ENCODE measurements at places on chromosomes 2 and 18.

DNA sequence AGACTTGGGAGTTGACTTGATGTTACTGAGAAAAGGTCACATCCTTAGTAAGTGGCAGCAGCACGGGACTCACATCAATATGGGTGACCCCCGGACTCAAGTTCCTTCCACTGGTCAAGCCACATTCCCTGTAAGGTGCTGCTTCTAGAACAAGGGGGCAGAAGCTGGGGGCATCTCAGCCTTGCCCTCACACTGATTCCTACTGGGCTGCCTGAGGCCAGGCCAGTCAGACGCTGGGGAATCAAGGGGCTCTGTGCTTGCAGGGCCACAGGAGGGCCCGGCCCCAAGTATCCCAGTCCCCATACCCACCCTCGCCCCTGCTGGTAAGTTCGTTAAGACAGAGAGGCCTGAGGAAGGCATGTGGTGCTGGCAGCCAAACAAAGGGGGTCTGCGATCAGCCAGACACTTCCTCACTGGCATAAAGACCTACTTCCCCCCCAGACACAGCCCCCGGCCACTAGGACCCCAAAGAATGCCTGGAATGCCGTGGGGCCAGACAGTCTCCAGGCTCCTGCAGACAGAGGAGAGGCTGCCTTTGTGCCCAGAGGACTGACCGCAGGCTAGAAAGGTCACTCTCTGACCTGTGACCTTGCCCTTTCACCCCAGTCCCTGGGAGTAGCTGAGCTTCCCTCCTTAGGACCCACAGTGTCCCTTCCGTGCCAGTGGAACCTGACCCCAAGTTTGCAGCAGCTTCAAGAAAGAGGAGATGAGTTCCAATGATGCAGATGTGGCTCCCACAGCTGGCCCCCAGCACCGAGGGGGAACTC, 83.6 kb downstream of the HS1BP3 start:
- H3K4me1 ChIP-seq = peaks cover 38% of the 10 kb centered on the region
- no peaks in the 10 kb centered on the region for H3K27me3 ChIP-seq
- peak overlapping the region; percentile 79 for H3K27ac ChIP-seq
- no peak overlapping the region for H3K4me3 ChIP-seq
- DNase-seq = no peak
- no peaks in the 10 kb centered on the region for H3K36me3 ChIP-seq

DNA sequence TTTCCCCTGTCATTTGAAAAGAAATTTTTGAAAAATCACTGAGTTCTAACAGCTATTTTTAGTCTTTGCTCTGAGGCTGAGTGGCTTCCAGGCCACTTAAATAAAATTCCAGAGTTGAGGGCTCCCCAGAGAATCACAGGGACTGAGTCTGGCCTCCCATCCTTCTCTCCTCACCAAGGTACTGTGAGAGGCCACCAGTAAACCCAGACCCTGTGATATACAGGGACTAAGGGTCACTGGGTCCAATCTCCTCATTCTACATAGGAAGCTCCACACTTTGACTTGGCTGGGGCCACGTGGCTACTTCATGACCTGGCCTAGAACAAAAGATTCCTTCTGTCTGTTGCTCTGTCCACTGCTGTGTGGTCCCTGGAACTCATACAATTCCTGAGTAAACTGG, 123.2 kb upstream of the CDCA7 start:
- H3K36me3 ChIP-seq = peaks cover 36% of the 10 kb centered on the region
- no peak for DNase-seq
- no peaks in the 10 kb centered on the region for H3K27me3 ChIP-seq

- peak overlapping the region; percentile 16 for H3K4me3 ChIP-seq
- DNase-seq = no peak
- H3K27ac ChIP-seq = peak overlapping the region; percentile 91
- peaks cover 65% of the 10 kb centered on the region for H3K4me1 ChIP-seq
These were observed 54.5 kb downstream of the TSHZ1 start for GRCh38 chr18:75264926-75265597.

DNA sequence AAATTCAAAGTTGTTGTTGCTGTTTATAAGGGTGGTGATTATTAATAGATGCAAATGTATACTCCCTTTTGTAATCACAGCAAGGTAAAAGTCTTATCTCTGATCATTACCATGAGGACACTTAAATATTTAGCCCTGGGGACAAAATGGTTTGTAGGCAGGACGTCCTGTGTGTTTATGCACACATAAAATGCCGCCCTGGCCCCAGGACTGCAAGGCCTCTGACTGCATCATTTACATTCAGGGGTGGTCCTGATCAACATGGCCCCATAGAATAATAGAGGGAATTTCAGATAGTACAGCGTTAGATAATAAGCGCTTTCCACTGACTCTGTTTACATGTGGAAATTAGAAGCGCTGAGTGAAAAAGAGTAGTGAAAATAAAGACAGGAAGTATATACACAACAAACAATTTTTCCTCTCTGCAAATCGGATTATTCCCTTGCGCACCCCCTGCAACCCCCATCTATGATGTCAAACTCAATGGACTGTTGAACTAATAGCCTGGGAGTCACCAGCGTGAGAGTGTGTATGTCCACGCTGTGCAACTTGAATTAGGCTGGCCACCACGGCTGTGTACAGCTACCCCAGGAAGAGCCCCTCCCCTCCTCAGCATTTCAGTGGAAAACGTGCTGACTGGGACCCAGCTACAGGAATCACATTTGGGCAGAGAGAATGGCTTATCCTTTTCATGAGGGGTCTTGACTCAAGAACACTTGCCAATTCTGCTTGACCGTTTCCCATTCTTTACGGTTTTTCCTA, 291.5 kb downstream of the SOX11 start:
- H3K4me3 ChIP-seq = no peak overlapping the region
- H3K36me3 ChIP-seq = no peaks in the 10 kb centered on the region

DNA sequence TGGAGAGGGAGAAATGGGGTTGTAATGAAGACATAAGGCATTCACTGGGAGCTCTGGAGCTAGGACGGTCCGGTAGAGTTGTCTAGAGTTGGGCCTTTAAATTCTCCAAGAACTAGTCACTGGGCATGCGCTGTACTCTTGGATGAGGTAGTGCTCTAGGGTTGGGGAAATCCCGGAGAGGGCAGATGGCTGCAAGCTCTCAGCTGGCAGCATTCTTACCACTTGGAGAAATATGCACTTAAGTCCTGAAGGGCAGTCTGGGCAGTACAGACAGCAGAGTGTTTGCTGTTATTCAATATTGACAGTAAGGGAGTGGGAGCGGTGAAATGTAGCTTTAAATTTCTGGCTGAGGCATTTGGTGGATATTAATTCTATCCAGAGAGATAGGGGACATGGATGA, 214.6 kb downstream of the RDH14 start:
- H3K4me3 ChIP-seq = no peak overlapping the region
- DNase-seq = no peak
- no peaks in the 10 kb centered on the region for H3K36me3 ChIP-seq
- H3K27ac ChIP-seq = no peak overlapping the region
- H3K27me3 ChIP-seq = no peaks in the 10 kb centered on the region
- H3K4me1 ChIP-seq = peaks cover 10% of the 10 kb centered on the region

DNA sequence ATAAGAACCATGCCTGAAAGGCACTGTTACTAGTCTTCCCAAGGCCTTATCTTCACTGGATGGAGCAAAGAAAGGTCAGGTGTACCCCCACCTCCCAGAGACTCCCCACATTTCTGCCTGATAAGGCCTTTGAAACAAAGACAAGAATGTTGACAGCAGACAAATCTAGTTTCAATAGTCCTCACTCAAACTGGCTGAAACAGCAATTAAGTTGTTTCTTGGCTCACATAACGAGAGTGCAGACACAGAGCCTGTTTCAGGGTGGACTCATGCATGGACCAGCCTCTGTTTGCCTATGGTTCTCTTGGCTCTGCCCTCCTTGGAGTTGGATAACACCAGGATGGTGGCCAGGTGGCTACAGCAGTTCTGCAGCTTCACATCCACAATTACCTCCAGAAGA, 7.5 kb upstream of the CFAP221 start:
- H3K27me3 ChIP-seq = peaks cover 2% of the 10 kb centered on the region
- H3K27ac ChIP-seq = no peak overlapping the region
- no peaks in the 10 kb centered on the region for H3K4me1 ChIP-seq

- H3K4me1 ChIP-seq = peaks cover 16% of the 10 kb centered on the region
- H3K36me3 ChIP-seq = no peaks in the 10 kb centered on the region
- no peaks in the 10 kb centered on the region for H3K27me3 ChIP-seq
- H3K27ac ChIP-seq = no peak overlapping the region
- DNase-seq = no peak
These were observed 217.9 kb upstream of the ITGA4 start for GRCh38 chr2:181239201-181239799.

DNA sequence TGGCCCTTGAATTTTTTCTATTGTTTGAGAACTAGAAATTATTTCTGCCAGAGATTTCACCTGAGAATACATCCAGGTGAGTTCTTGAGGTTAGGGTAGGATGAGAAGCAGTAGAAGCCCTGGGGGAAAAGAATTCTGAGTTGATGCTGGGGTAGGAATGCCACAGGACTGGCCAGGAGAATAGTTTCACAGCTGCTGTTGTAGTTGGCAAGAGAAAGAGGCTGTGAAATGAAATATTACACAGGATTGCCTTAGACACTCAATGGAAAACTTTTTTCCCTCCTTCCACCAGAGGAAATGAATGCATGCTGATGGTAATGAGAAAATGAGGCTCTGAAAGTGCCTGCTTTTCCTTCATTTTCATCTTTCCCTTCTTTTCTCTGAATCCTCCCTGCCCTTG, 54.6 kb downstream of the PRKCE start:
- H3K4me3 ChIP-seq = no peak overlapping the region
- H3K4me1 ChIP-seq = peaks cover 14% of the 10 kb centered on the region
- no peaks in the 10 kb centered on the region for H3K27me3 ChIP-seq
- peaks cover 9% of the 10 kb centered on the region for H3K36me3 ChIP-seq
- DNase-seq = no peak

GRCh38 chr18:42025974-42026625, 71.1 kb downstream of the PIK3C3 start:
- H3K36me3 ChIP-seq = peaks cover 15% of the 10 kb centered on the region
- no peaks in the 10 kb centered on the region for H3K4me1 ChIP-seq
- H3K27ac ChIP-seq = no peak overlapping the region
- no peaks in the 10 kb centered on the region for H3K27me3 ChIP-seq

DNA sequence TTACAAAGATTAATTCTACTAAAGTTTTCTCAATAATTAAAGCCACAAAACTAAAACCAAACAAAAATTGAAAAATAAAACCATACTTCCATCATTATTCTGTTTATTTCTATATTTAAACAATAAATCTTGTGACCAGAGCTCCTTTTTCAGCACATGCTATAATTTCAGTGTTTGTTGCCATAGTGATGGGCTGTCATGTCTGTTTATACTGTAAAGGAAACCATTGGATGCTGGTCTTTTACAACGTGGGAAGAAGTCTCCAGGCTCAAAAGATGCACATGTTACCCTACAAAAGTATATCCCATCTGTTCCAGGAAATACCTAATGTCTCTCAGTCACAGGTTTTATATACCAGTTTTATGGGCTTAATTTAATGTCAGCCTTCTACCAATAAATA, 100.1 kb upstream of the MC2R start:
- H3K36me3 ChIP-seq = peaks cover 3% of the 10 kb centered on the region
- H3K27ac ChIP-seq = no peak overlapping the region
- no peaks in the 10 kb centered on the region for H3K4me1 ChIP-seq
- no peaks in the 10 kb centered on the region for H3K27me3 ChIP-seq

GRCh38 chr18:50610349-50610748, 50.5 kb downstream of the MAPK4 start:
- peaks cover 2% of the 10 kb centered on the region for H3K36me3 ChIP-seq
- H3K27ac ChIP-seq = no peak overlapping the region
- no peaks in the 10 kb centered on the region for H3K27me3 ChIP-seq
- DNase-seq = no peak
- no peak overlapping the region for H3K4me3 ChIP-seq

DNA sequence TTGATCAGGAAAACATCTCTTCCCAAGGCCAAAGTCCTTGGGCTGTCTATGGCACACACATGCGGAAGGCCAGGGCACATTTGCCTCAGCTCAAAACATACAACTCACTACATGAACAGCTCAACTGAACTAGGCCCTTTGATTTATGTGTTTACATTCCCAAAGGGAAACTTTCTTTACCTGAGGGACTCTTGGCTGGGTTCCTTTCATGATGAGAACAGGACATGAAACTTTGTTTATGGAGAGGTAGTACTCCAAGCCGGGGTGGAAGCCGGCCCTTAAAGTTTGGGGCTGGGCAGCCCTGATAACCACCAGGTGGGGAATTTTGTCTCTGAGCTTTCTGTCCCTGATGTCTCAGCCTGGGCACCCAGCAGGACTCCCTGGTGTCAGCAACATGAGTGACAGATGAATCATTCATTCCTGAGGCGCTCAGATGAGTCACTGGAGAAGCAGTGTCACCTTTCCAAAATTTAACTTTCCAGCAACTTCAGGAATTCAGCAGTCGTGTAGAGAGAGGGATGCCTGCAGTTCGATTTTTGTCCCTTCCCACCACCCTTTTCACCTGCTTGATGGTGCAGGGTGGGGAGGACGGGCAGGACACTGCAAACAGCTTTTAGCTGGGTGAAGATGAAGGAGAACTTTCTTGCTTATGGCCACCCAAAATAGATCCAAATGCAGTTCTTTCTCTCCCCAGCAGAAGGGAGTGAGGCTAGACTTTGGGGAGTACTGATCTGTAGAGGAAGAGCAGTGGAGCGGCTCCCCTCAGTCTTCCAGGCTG, 331.6 kb downstream of the DYSF start:
- H3K36me3 ChIP-seq = no peaks in the 10 kb centered on the region
- peaks cover 42% of the 10 kb centered on the region for H3K4me1 ChIP-seq
